ENCODE measurements at places on chromosomes 12 and 14.
A peak's percentile ranks its signal among the peaks of the same experiment; 100 is the strongest.

DNA sequence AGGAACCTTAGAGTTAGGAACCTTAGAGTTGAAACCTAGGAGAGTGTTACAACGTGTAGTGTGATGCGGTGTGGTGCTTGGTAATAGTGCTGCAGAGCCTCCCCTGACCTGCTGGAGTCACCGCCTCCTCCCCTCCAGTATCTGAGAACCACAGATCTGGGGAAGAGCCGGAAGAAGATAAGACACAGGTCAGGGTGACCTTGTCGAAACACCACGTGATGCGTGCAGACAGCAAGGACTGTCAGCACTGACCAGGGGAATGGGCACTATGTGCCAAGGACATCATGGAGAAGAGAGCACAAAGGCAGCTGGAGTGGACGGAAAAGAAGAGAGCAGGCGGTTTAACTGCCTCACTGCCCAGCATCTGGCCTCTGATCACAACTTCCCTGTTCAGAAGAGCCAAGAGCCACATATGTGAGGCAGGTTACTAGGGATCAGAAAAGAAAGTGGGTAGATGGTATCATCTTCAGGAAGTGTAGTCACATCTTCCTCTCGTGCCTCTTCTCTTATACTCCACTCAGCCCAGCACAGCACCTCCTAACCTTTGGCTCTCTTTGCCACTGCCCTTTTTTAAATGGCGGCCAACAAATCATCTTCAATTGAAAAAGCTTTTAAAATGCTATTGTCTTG is 93.7 kb downstream of the TESC start:
- DNase-seq: no peak

DNA sequence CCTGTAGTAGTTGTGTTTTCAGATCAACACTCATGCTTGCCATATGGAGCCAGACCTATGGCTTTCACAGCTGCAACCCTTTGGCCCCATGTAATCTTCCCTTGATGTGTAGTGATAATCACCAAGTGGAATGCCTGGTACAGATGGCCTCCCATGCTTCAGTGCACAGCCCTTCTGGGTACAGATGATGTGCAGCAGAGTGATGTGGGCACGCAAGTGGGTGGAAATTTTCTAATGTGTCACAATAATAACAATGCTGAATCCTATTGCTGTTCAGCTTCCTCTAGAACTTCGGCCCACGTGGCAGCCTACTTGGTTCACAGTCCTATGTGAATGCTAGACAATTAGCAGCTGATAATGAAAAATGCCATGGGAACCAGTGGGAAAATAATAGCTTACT is 188.1 kb downstream of the SNAPC1 start:
- DNase-seq: peak; percentile 76

- no peak for DNase-seq
These were observed 152.0 kb downstream of the KTN1 start for GRCh38 chr14:55731881-55732498.

DNA sequence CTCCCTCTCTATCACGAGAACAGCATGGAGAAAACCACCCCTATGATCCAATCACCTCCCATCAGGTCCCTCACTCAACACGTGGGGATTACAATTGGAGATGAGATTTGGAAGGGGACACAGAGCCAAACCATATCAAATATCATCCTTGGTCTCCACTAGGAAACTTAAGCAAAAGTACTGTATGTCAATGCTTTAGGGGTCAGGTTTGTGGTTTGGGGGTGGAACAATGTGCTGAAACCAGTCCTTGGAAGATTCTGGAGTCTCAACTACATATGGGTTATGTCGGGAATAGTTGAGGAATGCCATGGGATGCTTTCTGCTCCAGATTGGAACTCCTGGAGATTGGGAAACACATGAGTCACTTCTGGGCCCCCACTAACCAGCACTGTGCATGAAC is 48.3 kb upstream of the CCDC63 start:
- no peak for DNase-seq

Measured in spinal cord (tissue), 10 donors.